ENCODE measurements at places on chromosomes 5 and 9.

DNA sequence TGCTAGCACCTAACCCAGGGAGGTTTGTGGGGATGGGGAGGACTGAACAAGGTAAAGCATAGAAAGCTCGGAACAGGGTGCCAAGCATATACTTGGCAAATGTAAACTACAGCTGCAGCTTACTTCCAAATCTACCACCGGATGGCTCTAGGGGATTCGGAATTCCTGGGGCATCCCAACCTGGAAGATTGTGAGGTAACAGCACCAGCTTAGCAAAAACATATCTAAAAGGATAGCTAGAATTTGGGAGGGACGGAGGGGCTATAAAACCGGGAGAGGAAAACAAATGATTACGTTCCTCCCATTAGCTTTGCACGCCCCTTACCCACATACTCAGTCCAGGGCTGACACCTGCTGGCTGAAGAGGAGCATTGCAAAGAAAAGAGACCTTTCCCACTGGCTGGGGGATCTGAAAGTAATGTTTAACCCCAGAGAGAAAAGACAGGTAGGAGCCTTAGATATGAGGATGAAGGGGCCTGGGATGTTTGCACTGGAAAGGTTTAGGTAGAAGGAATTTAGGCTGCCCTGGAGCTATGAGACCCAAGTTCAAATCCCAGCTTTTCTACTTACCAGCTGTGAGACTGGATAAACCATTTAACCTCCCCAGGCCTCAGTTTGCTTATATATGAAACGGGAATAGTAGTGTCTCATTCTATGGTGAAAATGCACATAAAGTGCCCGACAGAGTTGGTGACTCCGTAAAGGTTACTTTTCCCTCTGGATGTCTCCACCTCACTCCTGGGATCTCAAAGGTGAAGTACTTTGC lies 73.6 kb downstream of the FAM114A2 start:
- H3K4me3 ChIP-seq: no peak overlapping the region
- H3K36me3 ChIP-seq: no peaks in the 10 kb centered on the region
- H3K4me1 ChIP-seq: peaks cover 22% of the 10 kb centered on the region

DNA sequence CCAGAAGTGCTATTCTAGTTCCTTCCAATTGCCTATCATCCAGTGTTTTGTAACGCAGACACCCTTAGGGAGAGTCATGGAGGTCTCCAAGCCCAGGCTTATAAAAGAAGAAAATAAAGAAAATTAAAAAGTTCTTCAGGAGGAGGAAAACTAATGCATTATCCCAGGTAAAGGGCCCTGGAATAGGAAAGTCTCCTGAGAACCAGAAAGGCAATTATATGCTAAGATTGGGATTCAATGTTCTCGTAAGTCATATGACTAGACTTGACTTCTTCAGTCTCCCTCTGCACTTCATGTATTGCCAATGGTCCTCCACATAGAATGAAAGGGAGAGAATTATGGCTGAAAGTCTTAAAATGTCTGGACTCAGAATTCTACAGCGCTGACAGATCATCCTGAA lies 154.4 kb upstream of the STK32A start:
- H3K4me3 ChIP-seq: no peak overlapping the region
- no peak overlapping the region for H3K27ac ChIP-seq
- no peaks in the 10 kb centered on the region for H3K4me1 ChIP-seq
- H3K27me3 ChIP-seq: peaks cover 7% of the 10 kb centered on the region
- DNase-seq: no peak

- no peaks in the 10 kb centered on the region for H3K4me1 ChIP-seq
- no peak for DNase-seq
- no peak overlapping the region for H3K27ac ChIP-seq
- H3K4me3 ChIP-seq: no peak overlapping the region
- H3K27me3 ChIP-seq: no peaks in the 10 kb centered on the region
These were observed 133.6 kb upstream of the CDH6 start for GRCh38 chr5:31059889-31060288.

DNA sequence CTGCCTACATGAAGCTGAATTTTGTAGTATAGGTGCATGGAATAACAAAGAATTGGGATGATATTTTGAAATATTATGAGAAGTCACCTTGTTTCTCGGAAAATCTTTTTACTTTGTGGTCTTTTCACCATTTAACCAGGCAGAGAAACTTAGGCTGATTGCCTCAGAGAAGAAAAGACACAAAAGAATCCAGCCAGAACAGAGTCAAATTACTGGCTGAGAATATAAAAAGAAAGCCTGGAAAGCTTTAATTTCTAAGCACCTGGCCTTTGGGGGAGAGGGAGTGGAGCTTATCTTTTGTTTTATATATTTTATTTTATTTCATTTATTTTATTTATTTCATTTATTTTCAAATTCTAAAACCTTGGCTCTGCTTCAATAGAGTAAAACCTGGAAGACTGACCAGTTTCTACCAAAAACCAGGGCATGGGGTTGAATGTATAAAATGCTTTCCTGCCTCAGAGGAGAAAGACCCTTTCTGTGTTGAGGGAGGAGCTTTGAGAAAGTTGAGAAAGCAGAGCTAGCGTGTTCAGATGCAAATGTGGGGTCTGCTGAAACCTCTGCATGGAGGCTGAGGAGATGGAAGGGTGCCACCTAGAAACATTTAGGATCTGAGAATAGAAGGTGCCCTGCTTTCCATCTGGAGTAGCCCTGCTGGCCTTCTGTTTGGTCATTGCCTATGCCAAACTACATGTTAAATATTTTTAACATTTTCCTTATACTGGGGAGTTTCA lies 81.6 kb downstream of the NREP start:
- no peak for DNase-seq
- no peak overlapping the region for H3K27ac ChIP-seq
- H3K36me3 ChIP-seq: no peaks in the 10 kb centered on the region
- no peaks in the 10 kb centered on the region for H3K4me1 ChIP-seq

DNA sequence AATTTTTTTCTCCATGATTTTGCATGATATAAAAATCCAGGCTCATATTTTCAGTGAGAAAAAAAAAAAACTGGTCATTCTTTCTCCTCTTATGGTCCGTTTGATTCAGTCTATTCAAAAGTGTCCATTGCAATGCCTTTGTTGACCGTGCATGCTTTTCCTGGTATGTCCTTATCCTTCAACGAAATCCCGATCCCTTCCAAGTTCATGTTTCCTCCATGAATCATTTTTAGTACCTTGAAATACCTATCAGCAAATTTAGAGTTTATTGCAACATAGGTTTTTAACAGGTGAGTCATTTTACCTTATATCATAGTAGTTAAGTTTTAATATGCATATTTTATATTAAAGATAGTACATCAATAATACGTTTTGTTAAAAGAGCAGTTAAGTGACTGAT lies 773.8 kb upstream of the CHD1 start:
- H3K27ac ChIP-seq: no peak overlapping the region
- H3K36me3 ChIP-seq: no peaks in the 10 kb centered on the region
- H3K27me3 ChIP-seq: no peaks in the 10 kb centered on the region

DNA sequence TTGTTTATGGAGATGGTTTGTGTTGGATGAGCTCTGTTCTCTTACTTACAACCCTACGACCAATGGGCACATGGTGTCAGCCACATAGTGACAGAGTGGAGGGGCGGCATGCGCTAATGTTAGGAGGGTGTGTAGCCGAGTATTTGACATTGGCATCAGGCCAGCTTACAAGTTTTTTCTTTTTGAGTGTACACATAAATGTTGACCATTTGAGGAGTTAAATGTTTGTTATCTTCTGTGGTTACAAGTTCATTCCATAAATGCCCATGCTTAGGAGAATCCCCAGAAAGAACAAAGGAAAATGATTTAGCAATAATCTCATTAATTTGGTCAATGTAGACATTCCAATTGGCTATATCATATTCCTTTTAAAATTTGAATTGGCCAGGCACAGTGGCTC lies 180.1 kb upstream of the ELL2 start:
- H3K36me3 ChIP-seq: no peaks in the 10 kb centered on the region
- no peak for DNase-seq
- peaks cover 16% of the 10 kb centered on the region for H3K27me3 ChIP-seq
- H3K4me1 ChIP-seq: no peaks in the 10 kb centered on the region

- H3K4me1 ChIP-seq: peaks cover 4% of the 10 kb centered on the region
- H3K36me3 ChIP-seq: no peaks in the 10 kb centered on the region
- H3K4me3 ChIP-seq: no peak overlapping the region
- no peak overlapping the region for H3K27ac ChIP-seq
- DNase-seq: no peak
These were observed 54.4 kb upstream of the RPL26L1 start for GRCh38 chr5:172904643-172905345.

- H3K27ac ChIP-seq: no peak overlapping the region
- no peak for DNase-seq
- no peaks in the 10 kb centered on the region for H3K27me3 ChIP-seq
- no peak overlapping the region for H3K4me3 ChIP-seq
- H3K36me3 ChIP-seq: peaks cover 3% of the 10 kb centered on the region
These were observed 114.1 kb downstream of the MAN2A1 start for GRCh38 chr5:109803854-109804253.
